ENCODE measurements at places on chromosomes 1 and 21.

DNA sequence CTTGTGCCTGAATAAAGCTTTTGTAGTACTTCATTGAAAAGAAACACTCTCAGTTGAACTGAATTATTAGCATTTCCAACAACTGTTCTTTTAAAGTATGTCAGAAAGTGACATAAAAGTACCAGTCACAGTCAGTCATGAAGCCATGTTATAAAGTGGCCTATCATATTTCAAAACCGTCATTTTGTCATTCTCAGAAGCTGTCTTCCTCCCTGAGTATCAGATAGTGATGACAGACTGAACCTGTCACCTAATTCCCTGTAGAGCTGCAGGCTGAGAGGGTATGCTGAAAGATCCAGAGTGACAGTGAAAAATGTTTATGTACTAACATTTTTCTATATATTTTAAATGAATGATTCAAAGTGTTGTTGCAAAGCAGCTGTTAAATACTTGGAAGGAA, 1121.7 kb upstream of the PRMT6 start:
- DNase-seq: no peak

- no peak for DNase-seq
Measured at GRCh38 chr1:2594001-2594640, 7.5 kb downstream of the PRXL2B start.

GRCh38 chr1:19210772-19211549, 895 bp upstream of the UBR4 start:
- DNase-seq: no peak

GRCh38 chr1:176932114-176933104, 232.1 kb downstream of the ASTN1 start:
- no peak for DNase-seq

GRCh38 chr1:181846681-181847080, 214.8 kb downstream of the ZNF648 start:
- no peak for DNase-seq

- no peak for DNase-seq
Measured at GRCh38 chr1:232059726-232060374, 433.3 kb downstream of the DISC1 start.

DNA sequence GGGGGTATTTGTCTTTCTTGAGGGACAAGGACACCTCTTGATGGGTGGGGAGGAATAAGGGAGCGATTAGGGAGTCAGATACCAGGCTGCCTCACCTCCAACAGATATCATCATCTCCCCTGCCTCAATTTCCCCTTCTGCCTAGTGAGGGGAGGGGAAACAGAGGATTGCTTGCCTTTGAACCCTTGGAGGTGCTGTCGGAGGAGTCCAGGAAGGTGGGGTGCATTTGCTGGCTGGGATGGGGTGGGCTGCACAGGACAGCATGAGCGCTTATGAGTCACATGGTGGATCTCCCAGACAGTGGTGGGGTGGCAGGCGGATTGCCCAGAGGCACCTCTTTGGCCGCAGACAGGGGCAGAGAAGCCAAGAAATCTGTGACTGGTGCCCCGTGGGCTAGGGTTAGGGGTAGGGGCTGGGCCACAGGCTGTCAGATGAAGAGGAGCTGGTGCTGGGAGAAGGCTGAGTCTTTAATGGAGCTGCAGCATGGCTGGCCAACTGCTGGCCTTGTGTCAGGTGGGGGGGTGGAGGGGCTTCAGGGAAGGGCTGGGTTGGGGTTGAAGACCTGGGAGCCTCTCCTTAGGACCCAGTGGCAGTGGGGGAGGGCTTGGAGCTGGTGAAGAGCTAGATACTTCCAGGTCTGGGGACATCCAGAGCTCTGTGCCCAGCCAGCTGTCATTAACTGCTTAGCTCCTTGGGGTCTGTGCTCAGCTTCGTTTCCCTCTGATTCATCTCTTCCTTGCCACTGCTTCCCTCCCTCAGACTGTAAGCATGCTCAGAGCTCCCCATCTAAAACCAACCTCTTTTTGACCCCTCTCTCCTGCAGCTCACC, 7.0 kb upstream of the ADORA1 start:
- DNase-seq: no peak

- DNase-seq: no peak
Measured at GRCh38 chr21:43189936-43190335, 21.1 kb downstream of the CRYAA start.

DNA sequence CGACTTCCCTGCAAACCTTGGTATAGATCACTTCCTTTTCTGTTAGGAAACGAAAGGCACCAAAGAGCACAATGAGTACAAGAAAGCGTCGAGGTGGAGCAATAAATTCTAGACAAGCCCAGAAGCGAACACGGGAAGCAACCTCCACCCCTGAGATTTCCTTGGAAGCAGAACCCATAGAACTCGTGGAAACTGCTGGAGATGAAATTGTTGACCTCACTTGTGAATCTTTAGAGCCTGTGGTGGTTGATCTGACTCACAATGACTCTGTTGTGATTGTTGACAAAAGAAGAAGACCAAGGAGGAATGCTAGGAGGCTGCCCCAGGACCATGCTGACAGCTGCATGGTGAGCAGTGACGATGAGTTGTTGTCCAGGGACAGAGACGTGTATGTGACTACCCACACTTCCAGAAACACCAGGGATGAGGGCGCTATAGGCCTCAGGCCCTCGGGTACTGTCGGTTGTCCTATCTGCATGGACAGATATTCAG, 18.5 kb downstream of the FAM89A start:
- DNase-seq: no peak

DNA sequence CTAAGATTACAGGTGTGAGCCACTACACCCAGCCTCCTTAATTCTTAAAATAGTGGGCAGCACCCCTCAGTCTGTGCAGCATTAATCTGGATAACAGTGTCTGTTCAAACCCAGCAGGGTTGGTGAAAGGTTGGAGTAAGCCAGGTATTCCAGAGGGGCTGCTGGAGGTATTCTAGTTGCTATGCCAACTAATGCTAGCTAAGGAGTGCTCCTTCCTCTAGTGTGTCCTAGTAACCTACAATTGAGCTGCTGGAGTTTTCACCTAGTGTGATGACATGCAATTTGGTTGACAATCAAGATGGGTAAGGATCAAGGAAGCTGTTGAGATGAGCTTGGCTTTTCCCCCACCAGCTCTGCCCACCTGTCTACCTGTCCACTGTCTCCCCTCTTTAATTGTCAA, 100.2 kb upstream of the IPO9 start:
- DNase-seq: no peak

All from occipital lobe (tissue), 3 donors.